ENCODE measurements at places on chromosomes 13 and 19. TPM values are rescaled to one million over a fixed set of nuclear protein-coding genes. Genes with fewer than 3 reads are reported as not detected.

DNA sequence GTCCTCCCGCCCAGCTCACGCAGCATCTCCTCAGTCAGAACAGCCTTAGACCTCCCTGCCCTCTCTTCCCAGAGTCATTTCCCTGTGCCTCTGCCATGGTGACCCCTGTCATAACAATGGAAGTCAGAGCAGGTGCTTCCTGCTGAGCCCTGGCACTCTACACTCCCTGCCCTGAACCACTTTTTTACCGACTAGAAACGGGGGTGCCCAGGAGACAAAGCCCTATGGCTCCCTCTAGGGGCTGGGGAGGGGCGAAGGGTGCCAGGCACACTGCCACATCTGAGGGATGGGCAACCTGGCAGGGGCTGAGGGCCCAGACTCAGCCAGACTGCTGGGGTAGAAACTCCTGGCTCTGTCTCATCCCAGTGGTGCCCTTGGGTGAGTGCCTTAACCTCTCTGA is 16.4 kb downstream of the ZNF574 start:
- peak; percentile 60 for DNase-seq

GRCh38 chr13:87089391-87089790 is 581.8 kb upstream of the SLITRK5 start:
- DNase-seq: no peak

Gene DCT
- 0.44 TPM for total RNA-seq

Gene ZNF93
- 5.6 TPM for total RNA-seq

GRCh38 chr19:58551577-58552471 is 3.1 kb downstream of the CHMP2A start:
- DNase-seq: no peak
